ENCODE measurements at places on chromosomes 12 and 14.

DNA sequence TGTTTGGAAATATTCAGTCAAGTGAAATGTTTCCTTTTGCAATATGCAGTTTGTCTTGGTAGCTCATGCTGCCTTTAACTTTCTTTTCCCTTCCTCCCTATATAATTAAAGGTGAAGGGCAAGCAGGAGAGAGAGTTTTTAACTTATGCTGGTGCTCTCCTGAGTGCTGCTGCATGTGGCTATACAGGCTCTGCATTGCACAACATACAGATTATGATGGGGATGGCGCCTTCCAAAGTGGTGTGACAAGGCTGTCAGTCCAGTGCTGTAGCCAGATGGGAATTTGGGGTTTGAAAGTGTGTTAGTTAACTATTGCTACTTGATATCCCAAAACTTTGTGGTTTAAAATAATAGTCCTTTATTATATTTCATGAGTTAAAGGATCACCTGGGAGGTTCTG lies 199.0 kb downstream of the ATP23 start:
- no peak for DNase-seq

DNA sequence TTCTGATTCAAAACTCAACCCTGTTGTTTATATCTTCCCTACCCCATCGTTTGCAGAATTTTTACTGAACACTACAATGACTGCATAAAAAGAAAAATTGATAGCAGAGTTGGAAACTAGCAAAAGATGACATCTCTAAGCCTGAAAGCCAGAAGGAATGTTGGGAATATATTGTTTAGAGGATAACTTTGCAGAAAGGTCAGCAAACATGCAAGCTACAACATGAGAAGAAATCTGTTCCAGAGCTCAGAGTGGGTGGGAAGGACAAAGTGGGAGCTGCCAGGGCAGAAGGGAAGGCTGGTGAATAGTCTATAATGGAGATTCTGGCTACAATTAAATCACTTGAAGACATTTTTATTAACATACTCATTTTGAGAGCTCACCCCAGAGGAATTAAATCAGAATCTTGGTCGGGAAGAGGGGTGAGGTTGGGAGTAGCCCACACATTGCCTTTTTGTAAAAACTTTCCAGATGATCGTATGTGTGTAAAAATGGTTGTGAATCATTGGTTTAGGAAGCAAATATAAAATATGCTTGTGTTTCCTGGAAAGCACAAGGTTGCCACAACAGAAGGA lies 574.8 kb downstream of the FLRT2 start:
- no peak for DNase-seq

DNA sequence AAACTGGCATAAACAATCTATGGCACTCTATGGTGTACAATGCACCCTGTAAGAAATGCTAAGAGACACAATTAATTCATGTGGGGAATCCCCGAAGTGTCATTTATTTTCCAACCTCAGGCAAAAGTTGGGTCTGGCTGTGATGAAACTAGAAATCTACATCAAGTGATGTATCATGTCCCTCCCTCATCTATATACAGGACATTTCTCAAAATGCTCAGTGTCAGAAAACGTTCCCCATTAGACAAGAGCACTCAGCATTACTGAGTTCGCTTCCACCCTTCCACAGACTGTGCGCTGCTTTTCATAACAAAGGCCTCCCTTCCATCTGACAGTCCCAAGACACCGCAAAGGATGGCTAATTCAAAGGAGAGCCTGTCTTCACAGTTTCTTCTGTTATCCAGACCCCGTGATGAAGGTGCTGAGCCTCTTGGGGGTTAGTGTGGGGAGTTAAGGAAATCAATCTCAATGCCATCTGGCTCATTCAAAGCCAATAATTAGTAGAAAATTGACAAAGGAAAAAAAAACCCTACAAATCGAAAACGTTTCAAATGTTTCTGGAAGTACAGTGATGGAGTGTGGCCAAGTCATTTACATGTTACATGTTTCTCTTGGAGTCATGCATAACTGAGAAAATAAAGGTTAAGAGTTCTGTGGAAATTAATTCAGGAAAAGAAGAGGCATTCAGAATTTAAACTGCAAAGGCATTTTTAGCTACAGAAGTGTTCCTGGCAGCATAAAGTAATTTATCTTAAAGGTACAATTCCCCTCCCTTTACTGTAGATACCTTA lies 7.5 kb downstream of the CCDC88C start:
- DNase-seq, result no peak

DNA sequence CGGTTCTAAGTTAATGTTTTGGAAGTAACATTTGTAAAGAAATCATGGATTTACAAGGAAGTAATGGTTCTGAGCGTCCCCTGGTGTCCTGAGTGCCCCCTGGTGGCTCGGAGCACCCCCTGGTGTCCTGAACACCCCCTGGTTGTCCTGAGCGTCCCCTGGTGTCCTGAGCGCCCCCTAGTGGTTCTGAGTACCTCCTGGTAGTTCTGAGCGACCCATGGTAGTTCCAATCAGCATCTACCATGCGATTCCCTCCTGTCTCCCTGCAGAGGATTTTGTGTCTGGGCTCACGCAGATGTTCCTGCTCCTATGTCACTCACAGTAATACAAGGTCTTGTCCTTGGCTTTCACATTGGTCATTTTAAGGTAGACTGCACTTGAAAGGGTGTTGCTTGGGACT lies 1352.9 kb downstream of the TMEM121 start:
- peak; percentile 12 for DNase-seq

DNA sequence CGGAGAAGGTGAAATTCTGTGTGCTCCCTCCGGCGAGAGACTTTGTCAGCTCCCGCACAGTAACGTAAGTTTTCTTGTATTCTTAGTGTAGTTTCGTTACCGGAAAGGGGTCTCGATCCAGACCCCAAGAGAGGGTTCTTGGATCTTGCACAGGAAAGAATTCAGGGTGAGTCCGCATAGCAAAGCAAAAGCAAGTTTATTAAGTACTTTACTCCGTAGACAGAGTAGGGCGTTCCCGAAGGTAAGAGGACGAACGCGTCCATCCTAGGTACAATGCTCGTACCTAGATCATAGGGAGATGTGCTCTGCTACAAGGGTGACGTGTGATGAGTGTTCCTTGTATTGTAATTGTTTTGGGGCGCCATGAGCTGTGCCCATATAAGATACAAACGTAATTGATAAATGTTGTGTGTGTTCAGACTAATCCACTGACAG lies 293 bp downstream of the IFI27L1 start:
- DNase-seq, result no peak

GRCh38 chr14:81682701-81683100 lies 149.0 kb upstream of the SEL1L start:
- no peak for DNase-seq
